Hematopoietic multipotent progenitor cell treated with erythropoietin and hydrocortisone succinate and interleukin-3 and kit ligand, for 6 days (in vitro differentiated cells): ENCODE measurements at places on chromosomes 11 and 22.

- no peak for DNase-seq
Observed at GRCh38 chr22:49534386-49534785, 293.3 kb downstream of the BRD1 start.

GRCh38 chr22:17319546-17319945, 49.7 kb upstream of the CECR2 start:
- DNase-seq, result no peak

DNA sequence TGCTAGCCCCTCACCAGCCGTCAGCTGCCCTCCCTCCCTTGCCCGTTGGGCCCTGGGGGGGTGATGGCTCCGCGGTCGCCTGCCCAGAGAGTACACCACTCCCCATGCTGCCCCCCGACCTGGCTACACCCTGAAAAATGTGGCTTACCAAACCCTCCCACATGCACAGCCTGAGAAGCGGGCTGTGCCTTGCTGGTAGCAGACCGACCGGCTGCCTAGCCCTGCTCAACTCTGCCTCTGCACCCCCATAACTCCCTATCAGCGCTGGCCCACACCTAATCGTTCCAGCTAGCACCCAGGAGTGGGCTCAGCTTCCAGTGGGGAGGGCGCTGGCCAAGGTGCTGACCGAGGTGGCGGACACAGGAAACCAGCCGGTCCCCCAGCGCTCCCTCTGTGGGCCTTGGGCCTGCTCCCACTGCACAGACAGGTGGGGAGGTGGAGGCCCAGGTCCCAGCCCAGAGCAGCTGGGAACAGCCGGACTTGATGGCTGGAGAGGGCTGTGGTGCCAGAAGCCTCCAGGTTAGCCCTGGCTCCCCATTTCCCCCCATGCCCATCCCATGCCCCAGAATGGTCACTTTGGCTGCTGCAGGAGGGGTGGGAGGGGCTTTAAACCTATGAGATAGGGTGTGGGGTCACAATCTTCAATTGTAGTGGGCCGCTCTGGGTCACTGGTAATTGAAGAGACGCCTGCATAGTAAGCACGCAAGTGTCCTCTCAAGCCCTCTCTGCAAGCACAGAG, 32.1 kb upstream of the PRODH start:
- DNase-seq, result peak; percentile 55

- no peak for DNase-seq
Observed at GRCh38 chr11:12897390-12897789, 111.7 kb upstream of the RASSF10 start.

DNA sequence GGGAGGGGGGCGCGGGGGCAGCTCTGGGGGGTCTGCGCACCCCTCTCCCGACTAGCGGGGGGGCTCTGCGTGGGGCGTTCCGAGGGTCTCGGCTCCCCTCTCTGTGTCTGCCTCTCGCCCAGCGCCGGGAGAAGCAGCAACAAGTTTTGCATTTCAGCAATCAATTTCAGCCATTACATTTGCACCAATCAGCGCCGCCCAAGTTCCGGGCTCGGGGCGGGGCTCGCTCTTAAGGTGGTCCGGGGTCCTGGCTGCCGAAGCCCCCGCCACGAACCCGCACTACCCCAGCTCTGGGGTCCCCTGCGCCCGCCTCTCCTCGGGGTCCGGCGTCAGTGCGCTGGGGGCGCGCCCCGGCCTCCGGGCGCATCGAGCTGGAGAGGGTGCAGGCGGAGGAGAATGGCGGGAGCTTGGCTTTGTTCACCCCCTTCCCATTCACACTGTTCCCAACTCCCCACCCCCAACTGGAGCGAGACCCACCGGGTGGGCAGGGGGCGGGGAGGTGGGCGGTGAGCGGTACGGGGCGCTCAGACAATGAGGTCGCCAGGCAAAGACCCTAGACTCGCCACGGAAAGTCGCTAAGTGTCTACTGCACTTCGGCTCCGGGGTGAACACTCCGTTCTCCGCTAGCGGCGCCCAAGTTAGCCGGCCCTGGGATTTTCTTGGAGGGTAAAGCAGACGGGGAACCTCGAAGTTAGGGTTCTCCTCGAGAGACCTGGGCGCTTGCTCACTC, at the start of gene MN1:
TSS of gene MN1 (minus strand) at position 141 of the 730 bp plus-strand sequence. CDS start 1,213 bp downstream, outside the sequence.
- DNase-seq, result peak; percentile 54

GRCh38 chr11:112017538-112017937, 7.7 kb upstream of the DLAT start:
- DNase-seq, result no peak

- no peak for DNase-seq
Observed at GRCh38 chr22:17699696-17700340, 61.3 kb downstream of the BCL2L13 start.

GRCh38 chr22:50304528-50305392, 2.7 kb downstream of the PLXNB2 start:
- DNase-seq, result peak; percentile 27

GRCh38 chr11:86120807-86121206, 51.9 kb upstream of the PICALM start:
- no peak for DNase-seq

DNA sequence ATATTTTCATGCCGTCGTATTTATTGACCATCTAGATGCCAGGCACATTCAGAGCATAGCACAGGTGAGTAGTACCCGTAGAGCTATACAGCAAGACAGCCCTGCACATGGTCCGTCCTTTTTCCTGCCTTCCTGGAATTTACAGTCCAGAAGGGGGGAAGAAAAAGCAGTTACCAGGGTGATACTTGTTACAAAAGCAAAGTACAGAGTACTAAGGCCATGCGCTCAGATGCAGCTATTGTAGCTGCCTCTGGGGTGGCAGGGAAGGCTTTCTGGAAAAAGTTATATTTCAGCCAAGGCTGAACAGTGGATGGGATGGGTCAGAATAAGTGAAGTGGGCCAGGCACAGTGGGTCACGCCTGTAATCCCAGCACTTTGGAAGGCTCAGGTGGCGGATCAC, 36.2 kb downstream of the JHY start:
- DNase-seq, result no peak

DNA sequence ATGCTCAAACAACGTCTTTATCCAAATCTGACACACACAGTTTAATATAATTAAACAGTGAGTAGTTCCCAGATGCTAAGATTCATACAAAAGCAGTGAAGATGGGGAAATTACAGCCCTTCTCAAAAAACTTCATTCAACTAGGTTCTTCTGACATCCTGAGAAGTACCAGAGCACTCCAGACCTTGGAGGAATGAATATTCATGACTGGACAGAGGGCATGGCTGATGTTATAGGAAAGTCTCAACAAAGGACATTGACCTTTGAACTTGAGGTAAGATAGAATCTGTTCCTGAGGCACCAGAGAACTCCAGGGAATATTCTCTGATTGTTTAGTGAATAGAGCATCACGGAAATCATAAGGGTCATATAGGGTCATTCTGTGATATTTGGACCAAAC, 106.4 kb upstream of the SLC5A12 start:
- no peak for DNase-seq

DNA sequence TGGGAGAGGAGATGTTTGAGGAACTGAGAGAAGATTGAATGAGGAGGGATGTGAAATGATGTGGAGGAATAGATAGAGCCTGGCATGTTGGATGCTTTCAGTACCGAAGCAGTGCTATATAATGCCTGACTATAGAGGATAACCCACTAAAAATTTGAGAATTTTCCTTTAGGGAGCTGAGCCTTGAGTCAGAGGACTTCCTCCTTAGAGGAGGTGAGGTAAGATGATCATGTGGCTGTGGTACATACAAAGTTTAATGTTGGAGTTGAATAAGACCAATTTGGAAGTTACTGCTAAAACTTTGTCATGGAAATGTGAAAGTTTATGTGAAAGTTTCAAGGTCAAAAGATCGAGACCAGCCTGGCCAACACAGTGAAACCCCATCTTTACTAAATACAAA, 66.9 kb downstream of the YAP1 start:
- no peak for DNase-seq

DNA sequence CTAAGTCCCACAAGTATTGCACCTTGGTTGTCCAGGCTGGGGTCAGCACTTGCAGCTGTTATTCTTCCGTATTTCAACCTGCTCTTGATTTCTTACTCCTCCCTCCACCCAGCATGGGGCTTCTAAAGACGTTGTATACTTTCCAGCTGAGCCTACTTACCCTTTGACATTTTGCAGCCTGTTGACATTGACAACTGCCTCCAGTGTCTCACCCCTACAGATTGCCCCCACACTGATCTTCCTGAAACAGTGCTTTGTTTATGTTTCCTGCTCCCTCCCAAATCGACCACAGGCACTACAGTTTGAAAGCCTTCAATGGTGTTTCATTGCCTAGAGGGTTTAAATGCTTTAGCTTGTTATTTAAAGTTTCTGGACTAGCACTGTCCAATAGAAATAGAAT, 56.6 kb downstream of the FAM83F start:
- DNase-seq, result no peak
